Activated CD8-positive, alpha-beta memory T cell treated with anti-CD3 and anti-CD28 coated beads, Interleukin-2, amount 50 U/mL, for 4 hours (primary cell): ENCODE measurements at places on chromosomes 11 and 22.

GRCh38 chr11:92638678-92639077, 330.8 kb upstream of the MTNR1B start:
- DNase-seq = no peak

- no peak for DNase-seq
Observed at GRCh38 chr22:26612652-26613051, 5.2 kb downstream of the CRYBB1 start.

- no peak for DNase-seq
Observed at GRCh38 chr22:46535876-46536536, 1.4 kb downstream of the CELSR1 start.

GRCh38 chr11:1829039-1829820, 5.6 kb upstream of the SYT8 start:
- DNase-seq = no peak

DNA sequence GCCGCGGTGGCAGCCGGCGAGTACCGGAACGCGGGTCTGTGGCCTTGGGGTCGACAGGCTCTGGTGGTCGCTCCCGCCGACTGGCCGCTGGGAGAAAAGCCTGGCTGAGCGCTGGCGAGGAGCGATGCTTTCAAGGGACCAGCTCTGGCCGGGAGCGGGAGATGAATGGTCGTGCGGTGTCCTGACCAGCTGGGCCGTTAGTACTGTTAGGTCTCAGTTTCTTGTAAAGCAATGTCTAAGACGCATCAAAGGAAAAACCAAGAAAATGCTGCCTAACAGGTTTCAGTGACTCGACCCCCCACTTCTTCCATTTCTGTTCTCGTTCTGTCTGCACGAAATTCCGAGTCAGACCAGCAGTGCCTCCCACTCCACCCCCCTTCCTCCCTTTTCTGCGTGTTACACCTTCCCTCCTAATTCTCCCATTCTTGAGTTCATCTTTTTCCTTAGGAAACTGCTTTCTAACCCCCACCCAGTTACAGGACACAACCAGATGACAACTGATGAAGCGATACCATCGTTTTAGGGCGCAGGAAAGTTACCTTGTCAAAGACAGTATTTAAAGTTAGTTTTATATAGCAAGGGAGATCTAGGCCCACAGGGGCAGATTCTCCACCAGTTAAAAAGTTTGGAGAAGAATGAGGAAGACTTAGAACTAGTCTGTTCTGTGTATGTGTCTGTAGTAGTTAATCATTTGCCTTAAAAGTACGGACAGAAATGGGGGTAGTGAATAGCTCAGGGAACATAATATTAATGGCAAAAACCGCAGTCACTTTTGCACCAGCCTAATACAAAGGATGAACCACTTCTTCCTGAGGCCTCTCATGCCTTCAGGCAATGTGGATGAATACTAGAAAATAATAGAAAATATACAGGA, 1.0 kb downstream of the CUL5 start:
- no peak for DNase-seq

- no peak for DNase-seq
Observed at GRCh38 chr11:83609191-83609590, 323.0 kb upstream of the CCDC90B start.

DNA sequence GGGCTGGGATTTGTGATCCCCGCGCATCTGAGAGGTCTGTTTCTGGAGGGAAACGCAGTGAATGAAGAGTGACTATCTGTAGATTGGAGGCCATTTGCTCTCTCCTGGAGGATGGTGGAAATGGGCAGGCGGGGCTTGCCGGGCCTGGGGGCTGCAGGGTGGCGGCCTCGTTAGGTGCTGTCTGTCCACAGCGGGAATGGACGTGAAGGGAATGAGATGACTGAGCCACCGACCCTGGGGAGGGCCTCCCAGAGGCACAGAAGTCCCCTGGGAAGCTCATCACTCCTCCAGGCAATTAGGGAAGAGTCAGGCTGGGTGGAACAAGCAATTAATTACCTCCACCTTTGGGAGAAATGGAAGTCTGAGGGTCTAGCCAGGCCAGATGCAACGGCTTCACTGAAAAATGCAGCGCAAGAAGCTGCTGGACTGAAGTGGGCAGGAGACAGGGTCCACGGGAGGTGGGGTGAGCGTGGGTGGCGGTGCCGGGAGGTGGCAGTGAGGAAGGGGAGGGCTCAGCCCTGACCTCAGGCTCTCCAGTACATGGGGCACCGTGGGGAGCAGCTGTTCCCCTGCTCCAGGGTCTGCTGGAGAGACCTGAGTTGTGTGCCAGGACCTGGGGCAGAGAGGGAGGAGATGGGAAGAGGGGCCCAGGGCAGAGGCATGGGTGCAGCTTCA, 524.5 kb downstream of the BRD1 start:
- no peak for DNase-seq

DNA sequence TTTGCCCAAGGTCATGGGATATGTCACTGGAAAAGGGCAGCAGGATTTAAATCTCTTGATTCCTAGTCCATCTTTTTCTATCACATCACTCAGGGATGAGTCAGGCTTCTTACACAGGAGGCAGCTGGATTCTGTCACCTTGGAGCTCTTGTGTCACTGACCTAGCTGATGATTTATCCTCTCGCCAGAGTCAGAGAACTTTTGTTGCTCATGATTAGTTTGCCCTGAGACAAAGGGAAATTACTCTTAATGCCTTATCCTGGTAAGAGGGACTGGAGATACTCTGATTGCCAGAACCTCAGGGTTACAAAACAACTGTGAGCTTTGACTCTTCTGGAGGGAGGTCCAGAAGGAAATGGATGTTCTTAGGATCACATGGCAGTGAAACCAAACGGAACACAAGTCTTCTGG, 10.1 kb downstream of the COA4 start:
- no peak for DNase-seq

- no peak for DNase-seq
Observed at GRCh38 chr22:29268511-29269229, 602 bp downstream of the EWSR1 start.

DNA sequence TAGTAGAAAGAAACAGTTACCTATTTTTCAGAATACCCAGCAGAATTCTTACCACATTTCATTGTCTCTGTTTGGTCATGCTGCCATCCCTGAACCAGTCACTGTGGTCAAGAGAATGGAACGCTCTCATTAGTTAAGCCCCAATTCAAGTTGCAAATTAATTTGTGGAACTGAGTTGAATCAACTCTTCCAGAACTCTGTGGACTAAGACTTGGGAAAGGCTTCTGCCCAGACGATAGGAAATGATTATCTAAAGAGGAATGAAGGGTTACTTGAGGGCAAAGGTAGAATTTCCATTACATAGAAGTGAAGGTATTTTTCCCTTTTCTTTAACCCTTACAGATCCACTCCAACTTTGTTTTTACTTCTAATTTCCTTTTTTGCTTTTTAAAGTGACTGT, 286.4 kb downstream of the DYNC2H1 start:
- no peak for DNase-seq

- no peak for DNase-seq
Observed at GRCh38 chr11:114080769-114081168, 21.3 kb downstream of the ZBTB16 start.

DNA sequence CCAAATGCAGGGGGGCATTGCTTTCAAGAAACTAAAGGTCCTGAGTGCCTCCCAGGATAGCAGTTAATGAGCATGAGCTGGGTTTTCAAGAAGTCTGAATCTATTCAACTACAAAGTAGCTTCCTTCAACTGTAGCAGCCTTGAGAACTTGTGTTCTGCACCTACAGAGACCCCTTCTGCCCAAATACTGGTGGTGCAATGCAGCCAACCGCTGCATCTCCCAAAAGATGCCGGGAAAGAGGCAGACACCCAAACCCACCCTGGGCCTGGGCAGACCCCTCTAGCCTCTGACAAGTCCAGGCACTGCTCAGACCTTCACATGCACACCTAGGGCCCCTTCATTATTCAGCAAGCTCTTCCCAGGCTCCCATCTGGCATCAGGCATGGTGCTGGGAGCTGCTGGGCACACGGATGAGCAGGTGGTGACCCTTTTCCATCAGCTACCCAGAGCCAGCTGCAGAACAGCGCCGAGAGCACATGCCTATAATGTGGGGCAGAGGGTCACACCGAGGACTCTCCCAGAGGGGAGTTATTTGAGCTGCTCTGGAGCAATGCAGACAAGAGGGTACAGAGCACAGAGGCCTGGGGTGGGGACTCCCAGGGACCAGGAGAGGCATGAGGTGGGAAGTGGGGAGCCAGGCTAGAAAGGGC, 44.9 kb upstream of the ETS1 start:
- peak; percentile 41 for DNase-seq

GRCh38 chr11:76750067-76750466, 33.1 kb upstream of the TSKU start:
- no peak for DNase-seq

DNA sequence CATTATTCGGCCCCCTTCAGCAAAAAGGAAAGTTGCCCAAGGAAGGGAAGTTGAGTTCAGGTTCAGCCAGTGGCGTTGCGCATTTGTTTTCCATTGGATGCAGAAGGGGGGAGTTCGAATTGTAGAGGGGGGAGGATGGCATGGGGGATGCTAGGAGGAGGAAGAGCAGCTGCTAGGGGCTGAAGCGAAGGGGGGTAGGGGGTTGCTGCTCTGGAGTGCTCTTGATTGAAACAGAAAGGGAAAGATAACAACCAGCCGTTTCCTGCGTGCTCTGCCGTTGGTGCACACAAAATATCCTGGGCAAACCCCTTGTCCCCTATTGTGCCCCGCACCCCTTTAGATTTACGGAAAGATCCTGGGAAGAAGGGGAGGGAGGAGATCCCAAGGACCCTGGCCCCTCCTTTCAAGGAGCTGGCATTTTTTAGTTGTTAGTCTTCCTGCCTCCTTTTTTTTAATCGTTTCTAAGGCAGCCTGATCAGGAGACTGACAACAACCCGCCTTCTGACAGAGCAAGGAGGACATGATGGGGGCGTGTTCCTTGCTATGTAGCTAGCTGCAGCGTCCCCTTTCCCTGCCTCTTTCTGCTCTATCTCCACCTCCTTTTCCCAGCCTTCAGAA, 2.1 kb downstream of the KMT2A start:
- peak; percentile 30 for DNase-seq

DNA sequence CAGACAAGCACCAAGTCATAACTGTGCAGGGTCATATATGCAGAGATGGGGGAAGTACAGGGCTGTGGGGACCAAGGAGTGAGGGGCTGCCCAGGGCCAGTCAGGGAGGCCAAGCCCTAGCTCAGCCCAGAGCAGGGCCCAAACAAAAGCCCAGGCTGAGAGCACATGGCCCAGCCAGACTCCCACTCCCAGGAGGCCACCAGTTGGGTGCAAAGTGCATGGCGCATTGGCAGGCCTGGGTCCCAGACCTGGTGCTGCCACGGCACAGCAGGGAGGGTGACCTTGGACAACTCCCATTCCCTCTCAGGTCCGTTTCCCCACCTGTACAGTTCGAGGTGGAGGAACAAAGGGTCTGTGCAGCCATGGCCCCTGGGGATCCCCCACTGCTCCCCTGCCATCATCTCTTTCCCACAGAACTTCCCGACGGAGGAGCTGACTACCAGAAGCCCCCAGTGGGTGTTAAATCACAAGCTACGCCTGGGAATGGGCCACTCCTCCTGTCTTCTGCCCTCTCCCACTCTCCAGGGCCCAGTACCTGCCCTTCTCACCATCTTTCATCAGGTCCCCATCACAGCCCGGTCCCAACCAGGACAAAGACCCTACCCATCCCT, 608 bp downstream of the NIPSNAP1 start:
- DNase-seq = no peak
